Activated CD4-positive, alpha-beta T cell treated with anti-CD3 and anti-CD28 coated beads, Interleukin-2, Interleukin-6, amounts not matched to agents 100 ng/mL and 50 ng/mL, durations not matched to agents 16 hours and 8 hours (primary cell): ENCODE measurements at places on chromosomes 3 and 15.

DNA sequence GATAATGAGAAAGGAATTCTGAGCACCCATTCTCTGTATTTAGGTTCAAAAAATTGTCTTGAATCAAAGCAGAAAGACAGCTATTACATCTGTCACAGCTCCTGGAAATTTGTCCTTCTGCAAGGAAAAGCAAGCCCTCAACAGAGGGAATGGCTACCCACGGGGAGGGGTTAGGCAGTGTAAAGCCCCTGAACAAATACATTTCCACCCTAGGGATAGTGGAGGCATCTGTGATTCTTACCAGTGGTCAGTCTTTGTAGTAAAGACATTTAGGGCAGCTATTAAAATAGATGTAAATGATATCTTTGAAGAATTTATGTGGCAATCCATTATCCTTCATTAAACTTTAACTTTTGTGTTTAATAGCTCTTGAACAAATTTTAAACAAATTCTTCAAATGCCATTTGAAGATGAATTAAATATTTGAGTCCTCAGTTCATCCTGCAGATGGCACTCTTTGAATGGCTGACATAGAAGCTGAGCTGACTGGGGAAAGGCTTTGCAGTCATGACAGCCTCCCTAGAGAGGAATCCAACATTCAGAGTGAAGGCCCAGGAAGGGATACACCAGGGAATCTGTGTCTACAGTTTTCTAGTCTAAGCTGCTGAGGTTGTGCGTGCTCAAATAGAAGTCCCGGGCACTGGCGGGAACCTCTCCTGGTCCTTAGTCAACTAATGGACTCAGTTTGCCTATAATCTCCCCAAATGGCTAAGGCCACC is 359.7 kb upstream of the ROPN1 start:
- peak; percentile 30 for DNase-seq

DNA sequence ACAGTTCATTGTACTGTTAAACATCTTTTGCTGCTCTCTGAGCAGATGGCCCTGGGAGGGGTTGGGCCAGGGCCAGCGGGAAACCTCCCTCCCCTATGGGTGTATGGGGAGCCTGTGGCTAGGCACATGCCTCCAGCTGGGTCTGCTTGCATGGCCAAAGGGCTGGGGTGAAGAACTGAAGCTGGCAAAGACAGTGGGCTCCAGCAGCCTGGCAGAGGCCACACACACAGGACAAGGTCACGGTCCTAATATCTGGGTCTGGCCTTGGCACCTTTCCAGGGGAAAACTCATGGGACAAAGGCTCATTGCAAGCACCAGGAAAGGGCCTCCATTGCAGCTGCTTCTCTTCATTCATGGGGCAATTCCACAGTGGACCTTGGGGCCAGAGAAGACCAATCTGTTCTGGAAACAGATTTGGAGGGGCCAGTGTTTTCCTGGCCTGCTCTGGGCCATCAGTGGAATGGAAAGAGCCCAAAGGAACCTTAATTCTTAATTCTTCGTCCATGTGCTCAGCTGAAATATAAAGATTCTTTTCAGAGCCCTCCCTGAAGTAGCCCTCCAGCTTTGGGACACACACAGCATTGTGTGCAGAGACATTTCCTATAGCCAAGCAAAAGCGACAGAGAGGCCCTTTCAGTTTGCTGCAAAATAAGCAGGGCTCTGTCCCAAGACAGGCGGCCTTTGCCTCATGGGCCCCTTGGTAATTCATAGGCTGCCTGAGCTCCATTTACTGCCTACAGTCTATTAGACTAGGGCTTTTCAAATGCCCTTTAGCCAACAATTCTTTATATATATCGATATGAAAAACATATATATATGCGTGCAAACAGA is 11.3 kb upstream of the LIMD1 start:
- DNase-seq: no peak

DNA sequence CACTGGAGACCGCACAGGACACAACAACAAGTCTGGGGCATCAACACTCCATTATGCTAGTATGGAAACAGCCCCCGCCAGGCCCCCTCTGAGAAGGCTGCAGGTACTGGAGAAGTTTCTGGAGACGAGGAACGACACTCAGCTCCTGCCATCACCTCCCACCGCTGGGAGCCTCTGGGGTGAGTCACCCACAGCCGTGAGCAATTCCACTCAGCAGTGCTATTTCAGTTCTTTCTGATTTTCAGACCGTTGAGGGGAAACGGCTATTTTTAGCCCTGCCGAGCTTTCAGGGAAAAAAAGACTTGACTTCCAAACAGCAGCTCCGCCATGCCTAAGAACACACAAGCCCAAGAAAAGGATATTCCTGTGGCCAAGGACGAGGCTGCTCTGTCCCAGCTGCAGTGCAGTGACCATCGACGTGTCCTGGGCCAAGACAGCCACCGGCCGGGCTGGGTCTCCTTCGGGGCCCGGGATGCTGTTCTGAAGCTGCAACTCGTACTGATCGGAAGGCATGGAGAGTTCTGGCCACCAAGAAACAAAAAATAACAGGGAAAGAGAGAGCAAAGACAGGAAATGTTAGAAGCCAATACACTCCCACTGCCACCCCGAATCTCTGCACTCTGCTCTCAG is 40.8 kb downstream of the NUP210 start:
- no peak for DNase-seq

DNA sequence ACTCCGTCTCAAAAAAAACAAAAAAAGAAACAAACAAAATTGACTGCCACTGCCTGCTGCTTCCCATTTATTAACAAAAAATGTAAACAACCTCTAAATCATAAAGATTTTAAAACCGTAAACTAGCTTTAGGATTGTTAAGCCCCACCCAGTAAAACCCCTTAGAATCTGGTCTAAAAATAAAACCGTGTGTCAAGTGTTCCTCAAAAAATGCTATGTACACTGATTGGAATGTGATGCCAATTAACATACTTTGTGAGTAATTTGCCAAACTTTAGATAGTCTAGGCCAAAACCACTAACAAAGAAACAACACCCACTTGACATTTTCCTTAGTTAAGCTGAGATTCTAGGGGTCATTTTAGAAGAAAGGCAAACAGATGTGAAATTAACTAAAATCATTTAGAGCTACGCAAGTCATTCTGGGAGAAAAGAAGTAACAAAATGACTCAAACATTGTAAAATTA is 5.3 kb downstream of the RAF1 start:
- DNase-seq: peak; percentile 30

DNA sequence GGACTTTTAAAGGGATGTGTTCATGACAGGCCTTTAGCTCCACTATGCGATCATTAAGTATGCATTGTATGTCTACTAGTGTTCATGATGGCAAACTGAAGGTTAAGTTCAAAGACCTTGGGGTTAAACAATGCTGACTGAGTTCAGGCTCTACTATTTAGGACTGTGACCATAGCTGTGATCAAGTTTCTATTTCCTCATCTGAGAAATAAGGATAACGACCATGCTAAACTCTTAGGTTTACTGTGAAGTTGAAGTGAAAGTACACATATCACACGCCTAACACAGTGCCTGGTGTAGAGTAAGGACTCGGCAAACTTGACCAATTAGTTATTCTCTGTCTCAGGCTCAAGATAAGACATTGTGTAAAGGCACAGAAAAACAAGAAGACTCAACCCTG is 243.2 kb downstream of the MBNL1 start:
- DNase-seq: no peak

DNA sequence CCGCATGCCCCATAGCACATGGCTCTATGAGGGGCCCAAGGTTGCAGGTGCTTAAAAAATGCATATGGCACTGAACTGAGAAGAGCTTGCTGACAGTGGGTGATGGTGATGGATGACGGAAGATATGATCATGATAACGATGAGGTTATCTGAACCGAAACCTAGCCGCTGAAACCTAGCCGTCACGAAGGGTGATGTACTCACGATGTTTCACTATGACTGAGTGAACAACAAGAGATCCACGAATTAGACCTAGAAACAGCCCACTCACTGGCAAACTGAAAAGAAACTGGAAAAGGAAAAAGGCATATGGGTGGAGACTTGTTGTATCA is 57.6 kb upstream of the BCL6 start:
- peak; percentile 96 for DNase-seq

GRCh38 chr3:50261505-50261904 is 7.4 kb upstream of the SEMA3B start:
- no peak for DNase-seq

- DNase-seq: no peak
Measured at GRCh38 chr3:196603683-196604082, 35.2 kb downstream of the FBXO45 start.

GRCh38 chr15:63483521-63484371 is 20.6 kb upstream of the USP3 start:
- DNase-seq: peak; percentile 72

- no peak for DNase-seq
Measured at GRCh38 chr15:80433836-80434235, 29.7 kb downstream of the ARNT2 start.

- DNase-seq: no peak
Measured at GRCh38 chr3:115808244-115808643, 184.9 kb downstream of the GAP43 start.

GRCh38 chr3:43023746-43024145 is 44.6 kb downstream of the GASK1A start:
- DNase-seq: no peak

GRCh38 chr3:10977892-10978510 is 14.5 kb upstream of the SLC6A1 start:
- DNase-seq: no peak

DNA sequence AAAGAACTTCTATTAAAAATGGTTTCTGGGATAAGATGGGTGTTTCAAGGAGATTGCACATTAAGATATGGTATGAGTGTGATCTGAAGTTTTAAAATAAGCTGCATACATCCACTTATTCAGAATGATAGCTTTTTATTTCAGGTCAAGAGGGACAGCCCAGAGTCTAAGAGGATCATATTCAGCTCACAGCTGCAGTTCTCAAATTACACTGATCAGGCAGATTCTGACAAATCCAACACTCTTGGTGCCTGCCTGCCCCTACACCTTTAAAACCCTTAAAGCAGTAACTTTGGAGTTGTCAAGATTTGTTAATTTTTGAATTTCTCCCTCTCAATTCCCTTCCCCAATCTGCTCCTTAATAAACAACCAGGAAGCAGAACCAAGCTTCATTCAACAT is 9.1 kb upstream of the TMEM87A start:
- no peak for DNase-seq

- no peak for DNase-seq
Measured at GRCh38 chr15:52277575-52277974, 18.0 kb downstream of the MYO5C start.

DNA sequence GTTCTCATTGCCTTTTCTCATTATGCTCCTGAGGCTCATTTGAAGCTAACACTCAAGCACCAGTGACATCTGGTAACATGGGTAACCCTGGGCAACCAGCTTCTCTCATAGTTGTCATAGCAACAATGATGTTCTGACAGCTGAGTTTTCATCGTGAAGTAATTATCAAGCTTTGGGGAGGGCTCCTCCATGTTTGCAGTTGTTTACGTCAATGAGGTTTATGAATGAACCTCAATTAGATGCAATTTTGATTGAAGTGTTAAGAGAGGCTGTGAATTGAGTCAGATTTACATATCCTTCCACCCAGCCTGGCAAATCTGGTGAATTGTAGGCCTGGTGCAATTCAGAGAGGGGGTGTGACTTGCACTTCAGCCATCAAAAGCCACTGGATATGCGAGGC is 119.3 kb upstream of the CHD2 start:
- no peak for DNase-seq

DNA sequence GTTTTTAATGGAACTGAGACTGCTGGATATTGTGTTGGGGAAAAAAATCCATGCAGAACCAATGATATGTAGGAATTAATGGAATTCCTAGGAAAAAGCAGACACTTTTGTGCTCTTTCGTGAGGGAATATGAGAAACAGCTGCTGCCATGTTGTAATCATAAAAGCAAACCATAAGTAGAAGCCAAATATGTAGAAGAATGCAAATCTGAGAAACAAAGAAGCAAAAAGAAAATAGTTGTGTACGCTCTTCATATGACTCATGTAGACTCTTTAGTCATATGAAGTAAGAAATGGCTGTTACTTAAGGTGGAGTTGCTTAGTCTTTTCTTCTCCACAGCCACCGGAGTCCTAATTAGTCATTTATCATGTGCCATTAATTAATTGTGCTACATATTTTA is 298.6 kb upstream of the ZNF717 start:
- DNase-seq: no peak

DNA sequence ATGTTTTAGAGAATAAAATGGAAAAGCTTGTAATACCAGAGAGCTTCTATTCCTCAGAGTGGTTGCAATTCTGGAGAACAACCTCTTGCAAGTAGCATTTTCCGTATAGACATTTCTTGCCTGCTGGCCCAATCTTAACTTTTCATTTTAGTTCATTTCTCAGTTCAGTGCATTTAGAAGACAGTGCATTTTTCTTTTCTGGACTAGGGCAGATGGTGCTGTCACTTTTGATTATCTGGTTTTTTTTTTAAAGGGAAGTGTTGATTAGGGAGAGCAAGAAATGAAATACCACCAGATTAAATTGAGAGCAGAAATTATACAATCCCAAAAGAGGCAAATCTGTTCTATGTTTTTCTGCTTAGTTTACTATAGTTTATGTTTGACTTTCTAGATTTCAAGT is 172.7 kb downstream of the GHSR start:
- DNase-seq: no peak

GRCh38 chr3:130276203-130276803 is 69.2 kb upstream of the COL6A5 start:
- peak; percentile 52 for DNase-seq

GRCh38 chr3:148074946-148075345 is 622.8 kb upstream of the AGTR1 start:
- no peak for DNase-seq

- DNase-seq: no peak
Measured at GRCh38 chr3:47872916-47873315, 70.0 kb downstream of the DHX30 start.

DNA sequence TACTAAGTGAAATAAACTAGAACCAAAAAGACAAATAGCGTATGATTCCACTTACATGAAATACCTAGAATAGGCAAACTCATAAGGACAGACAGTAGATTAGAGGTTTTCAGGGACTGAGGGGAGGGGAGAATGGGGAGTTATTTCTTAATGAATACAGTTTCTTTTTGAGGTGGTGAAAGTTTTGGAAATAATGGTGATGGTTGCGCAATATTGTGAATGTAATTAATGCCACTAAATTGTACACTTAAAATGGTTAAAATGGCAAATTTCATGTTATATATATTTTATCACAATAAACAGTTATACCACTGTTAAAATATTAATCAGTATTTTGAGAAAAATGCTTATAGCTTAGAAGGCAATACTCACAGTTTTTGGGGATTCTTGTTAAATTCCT is 11.0 kb downstream of the UBE2E1 start:
- no peak for DNase-seq

DNA sequence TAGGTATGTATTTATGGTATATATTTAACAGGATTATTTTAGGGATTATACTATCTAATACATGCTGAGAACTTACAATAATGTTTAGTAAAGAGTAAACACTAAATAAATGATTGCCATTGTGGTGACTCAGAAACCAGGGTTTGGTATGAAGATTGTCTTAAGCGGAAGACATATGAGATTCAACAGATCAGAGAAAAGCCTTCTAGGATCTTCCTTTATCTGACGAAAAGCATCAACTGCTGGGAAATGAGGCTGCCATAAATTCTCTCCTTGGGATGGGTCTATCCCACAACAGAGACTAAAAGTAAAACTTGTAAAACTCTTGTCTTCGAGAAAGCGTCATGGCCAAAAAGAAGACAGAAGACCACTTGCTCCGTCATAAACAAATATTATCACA is 1352.2 kb upstream of the EPHA6 start:
- no peak for DNase-seq

GRCh38 chr3:179098388-179099077 is 26.9 kb upstream of the ZMAT3 start:
- DNase-seq: no peak

GRCh38 chr3:170056710-170057454 is 19.1 kb downstream of the GPR160 start:
- DNase-seq: peak; percentile 75
